ENCODE measurements at places on chromosomes 5 and 9.

GRCh38 chr5:6222121-6222520, 156.2 kb downstream of the MED10 start:
- DNase-seq = no peak

GRCh38 chr5:2007878-2008501, 125.3 kb upstream of the IRX4 start:
- no peak for DNase-seq

DNA sequence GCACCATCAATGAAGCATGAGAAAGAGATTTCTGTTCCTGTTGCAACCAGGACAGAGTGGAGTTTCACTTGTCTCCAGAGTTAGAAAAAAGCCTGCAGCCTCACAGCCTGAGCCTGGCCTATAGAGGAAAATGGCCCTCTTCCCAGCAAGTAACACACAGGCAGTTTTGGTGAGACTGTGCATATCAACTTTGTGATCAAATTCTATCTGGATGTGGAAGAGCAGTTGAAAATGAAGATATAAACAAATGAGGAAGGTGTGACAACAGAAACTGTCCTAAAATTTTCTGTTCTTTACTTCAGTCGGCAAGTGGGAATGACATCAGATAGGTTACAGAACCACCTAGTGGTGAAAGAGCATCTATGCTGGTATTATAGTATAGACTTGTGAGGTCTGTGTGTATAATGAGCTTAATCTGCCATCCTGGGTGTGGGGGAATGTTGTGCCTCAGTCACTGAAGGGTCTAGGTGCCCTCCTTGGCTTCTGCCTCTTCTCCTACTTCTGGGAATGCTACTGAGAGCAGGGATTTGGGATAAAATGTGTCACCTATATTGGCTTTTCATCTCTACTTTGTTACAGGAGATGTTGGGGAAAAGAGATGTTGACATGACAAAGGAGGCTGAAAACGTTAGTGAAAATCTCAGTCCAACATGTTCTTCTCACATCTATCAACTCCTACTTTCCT, 28.2 kb downstream of the YIPF5 start:
- peak; percentile 16 for DNase-seq

DNA sequence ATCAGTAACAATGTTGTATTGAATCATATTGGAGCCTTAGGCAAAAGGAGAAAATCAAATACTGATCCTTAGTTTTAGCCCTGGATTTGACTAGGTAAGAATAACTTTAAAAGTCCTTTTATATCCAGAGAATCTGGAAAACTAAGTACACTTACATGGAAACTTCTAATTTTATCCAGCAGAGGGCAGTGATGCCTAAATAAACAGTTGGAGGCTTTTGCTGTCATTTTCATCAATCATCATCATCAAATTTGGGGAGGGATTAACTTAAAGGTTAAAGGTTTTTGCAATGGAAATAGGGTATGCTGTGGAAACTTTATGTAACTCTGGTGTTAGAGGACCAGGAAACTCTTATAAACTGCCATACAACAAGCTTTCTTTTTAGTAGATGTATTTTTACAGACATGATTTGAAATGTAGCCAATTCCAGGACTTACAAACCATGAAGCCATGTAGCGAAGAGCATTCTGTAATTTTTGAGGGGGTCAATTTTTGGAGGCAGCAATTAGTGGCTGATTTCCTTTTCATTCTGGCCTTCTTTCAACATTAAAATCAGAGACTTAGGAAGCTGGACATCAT, 112.7 kb downstream of the OSTF1 start:
- DNase-seq = peak; percentile 54

DNA sequence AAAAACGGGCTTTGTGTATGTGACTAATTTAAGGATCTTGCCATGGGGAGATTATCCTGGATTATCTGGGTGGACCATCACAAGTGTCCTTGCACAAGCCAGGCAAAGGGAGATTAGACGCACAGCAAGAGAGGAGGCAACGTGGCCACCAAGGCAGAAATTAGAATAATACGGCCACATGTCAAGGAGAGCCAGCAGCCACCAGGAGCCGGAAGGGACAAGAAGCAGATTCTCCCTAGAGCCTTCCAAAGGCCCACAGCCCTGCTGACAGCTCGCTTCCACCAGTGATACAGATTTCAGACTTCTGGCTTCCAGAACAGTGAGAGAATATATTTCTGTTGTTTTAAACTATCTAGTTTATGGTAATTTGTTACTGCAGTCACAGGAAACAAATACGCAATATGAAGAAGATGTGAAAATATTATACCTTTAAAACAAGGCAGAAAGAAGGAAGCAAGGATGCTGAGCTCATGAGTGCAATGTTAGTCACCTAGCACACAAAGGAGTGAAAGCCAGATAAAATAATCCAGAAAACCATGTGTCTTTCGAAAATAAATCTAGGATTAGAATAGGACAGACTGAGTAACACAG, 28.7 kb upstream of the F2RL1 start:
- no peak for DNase-seq

GRCh38 chr5:14295610-14296009, 152.5 kb downstream of the TRIO start:
- no peak for DNase-seq

DNA sequence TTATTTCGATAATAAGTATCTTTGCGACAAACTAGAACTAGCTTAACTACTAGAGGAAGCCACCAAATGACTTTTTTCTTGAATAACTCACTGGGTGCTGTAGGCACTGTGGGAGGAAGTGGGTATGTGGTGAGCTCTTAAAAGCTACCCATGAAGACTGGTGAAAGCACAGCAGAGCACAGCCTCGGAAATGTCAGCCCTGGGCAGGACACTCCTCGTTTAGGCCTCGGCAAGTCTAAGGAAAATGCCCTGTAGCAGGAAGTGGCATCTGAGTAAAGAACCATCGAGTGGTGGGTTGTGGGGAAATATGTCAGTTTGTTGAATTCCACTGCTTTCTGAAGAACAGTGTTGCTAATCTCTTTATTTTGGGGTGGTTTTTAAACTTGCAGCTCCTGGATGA, 44.0 kb upstream of the NCS1 start:
- peak; percentile 74 for DNase-seq

- DNase-seq = peak; percentile 81
These were observed 79.6 kb upstream of the RNU6ATAC start for GRCh38 chr9:134243778-134244467.

DNA sequence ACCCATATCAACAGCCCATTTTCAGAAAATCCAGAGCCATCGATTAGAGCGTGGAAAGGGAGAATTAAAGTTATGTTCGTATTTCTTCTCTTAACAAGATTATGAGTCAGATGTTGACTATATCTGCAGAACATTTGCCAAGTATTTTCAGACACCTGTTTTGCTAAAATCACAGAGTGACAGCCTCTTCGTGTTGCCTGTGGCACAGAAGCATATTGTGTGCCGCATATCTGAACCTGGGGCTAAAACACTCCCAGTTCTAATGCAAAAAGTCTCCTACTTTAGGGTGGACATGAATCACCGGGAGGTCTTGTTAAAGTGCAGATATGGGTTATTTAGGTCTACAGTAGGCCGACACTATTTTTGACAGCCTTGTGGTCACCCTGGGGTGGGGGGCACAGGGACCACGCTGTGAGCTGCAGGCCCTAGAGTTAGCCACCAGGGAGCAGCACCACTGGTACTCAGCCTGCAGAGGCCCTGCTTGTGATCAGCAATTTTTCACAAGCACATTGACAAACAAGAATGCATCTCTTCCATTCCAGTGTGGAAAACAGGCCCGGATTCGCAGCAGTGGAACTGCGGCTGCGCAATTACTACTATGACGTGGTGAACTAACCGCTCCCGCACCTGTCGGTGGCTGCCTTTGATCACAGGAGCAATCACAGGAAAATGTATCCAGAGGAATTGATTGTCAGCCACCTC, 93.5 kb downstream of the SYK start:
- no peak for DNase-seq

- no peak for DNase-seq
These were observed 74.0 kb upstream of the MEF2C start for GRCh38 chr5:88957013-88957412.

DNA sequence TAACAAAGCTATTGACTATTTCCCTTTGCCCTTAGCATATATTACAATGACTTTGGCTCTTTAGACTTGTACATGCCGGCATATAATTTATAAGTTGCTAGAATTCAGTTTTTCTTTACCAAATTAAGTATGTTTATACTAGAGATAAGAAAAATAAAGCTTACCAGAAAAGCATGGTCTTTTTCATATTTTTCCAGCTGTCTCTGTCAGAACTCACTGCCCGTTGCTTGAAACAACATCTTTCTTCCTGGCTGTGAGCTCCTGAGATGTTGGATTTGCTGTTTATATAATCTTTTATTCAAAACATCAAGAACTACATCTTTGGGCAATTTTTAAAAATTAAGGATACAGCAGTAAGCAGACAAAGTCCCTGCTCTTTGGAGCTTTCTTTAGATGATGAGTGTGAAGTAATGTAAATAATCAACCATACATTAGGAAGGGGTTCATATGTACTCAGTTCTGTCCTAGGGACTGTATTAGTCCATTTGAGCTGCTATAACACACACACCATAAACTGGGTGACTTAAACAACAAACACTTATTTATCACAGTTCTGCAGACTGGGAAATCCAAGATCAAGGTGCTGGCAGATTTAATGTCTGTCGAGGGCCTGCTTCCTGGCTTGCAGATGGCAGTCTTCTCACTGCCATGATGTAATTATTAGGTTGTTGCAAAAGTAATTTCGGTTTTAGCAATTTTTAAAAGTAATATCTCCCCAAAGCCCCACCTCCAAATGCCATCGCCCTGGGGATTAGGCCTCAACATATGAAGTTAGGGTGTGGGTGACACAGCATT, 45.4 kb upstream of the RANBP3L start:
- no peak for DNase-seq

- DNase-seq = no peak
These were observed 76.2 kb upstream of the ZFAND5 start for GRCh38 chr9:72440992-72441847.

DNA sequence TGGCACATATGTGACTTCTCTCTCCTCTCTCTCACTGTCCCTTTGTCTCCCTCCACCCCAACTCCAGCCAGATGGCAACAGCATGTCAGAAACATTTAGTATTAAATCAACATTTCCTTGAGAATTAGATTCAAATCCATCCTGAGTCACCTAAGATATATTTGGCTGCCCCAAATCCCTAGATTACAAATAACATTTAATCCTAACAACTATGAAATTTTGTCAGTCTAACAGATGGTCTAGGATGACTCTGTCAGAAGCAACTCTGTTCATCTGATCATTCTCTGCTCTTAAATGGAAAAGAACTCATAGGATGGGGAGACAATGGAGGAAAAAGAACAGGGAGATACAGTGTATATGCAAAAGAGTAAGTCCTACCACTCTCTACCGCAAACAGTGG, 201.2 kb downstream of the TSSK1B start:
- no peak for DNase-seq

All from CD4-positive, alpha-beta T cell treated with Interleukin-1 beta for 1 hour (primary cell).